ENCODE measurements at places on chromosomes 16 and 17.

DNA sequence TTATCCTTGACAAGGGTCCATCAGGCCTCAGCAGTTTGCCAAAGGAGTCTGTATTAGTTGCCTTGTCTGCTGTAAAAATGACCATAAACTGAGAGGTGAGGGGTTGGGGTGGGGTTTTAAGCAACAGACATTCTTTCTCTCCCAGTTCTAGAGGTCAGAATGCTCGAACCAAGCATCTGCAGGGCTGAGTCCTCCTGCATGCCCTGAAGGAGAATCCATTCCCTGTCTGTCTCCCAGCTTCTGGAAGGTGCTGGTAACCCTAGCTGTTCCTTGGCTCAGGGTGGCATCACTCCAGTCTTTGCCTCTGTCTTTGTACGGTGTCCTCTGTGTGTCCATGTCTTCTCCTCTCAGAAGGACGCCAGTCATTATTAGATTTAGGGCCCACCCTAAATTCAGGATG is 17.5 kb upstream of the IRF8 start:
- no peak for DNase-seq

DNA sequence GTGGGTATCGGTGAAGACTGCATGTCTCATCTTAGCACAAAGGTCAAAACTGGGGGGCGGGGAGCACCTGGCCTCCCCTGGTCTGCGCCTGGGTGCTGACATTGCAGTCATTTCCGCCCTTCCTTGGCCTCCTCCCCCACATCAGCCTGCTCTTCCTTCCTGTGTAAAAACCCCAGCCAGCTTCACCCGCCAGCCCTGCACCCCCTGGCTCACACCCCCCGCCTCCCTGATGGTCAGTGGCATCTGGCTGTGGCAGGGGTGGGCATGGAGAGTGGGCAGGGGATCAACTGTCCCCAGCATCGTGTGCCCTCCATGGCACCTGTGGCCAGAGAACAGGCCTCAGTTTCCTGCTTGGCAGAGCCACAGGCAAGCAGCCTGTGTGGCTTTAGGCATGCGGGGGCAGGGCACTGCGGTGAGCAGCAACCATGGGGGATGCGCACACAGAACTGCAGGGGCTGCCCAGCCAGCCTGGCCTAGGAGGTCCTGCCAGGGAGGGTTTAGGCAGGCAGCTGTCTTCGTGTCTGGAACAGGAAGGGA is 26.5 kb upstream of the LASP1NB start:
- DNase-seq: peak; percentile 40

DNA sequence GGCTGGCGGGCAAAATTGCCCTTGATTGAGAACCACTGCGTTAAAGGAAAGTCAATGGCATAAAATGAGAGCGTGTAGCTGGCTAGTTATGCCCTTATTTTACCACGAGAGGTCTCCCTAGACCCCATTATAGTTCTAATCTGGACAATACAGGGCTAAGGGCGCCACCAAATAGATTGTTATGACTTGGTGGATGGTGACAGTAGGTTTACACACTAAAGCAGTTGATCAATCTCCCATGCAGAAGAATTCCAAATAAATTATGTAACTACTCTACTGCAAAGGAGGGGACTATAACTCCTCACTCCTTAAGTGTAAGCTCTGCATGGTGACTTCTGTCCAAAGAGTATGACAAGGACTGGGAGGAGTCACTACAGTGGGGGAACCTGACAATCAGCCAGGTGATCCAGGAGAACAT is 20.4 kb upstream of the YPEL2 start:
- peak; percentile 88 for DNase-seq

DNA sequence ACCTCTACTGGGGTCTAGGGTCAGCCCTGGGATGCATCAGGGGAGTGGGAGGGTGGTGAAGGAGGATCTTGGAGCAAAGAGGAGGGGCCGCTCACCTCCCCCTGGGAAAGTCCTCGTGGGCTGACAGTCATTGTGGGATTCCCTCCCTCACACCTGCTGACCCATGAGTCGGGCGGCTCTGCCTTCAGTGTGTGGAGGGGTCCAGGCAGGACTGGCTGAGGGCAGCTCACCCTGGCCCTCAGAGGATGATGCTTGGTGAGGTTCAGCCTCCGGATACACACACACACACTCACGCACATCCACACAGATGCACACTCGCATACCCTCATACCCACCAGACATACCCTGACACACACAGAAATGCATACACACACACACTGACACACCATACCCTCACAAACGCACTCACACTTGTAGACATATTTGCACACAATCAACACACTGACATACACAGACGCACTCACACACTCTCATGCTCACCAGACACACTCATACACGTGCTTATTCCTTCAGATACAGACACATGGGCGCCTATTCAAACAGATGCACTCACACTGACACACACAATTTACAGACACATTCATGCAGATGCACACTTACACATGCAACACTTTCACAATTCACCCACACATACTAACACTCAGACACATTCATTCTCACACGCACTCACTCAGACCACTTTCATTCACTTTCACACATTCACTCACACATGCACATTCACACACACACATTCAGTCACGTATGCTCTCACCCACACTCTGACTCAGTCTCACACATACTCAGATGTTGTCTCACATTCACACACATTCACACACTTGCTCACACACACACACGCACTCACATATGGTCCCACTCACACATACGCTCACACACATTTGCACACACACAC is 105.1 kb upstream of the RPL38 start:
- DNase-seq: no peak
